Stimulated activated CD8-positive, alpha-beta memory T cell treated with anti-CD3 and anti-CD28 coated beads, Interleukin-7, amount 100 ng/mL, for 4 hours (primary cell): ENCODE measurements at places on chromosomes 2 and 18.

DNA sequence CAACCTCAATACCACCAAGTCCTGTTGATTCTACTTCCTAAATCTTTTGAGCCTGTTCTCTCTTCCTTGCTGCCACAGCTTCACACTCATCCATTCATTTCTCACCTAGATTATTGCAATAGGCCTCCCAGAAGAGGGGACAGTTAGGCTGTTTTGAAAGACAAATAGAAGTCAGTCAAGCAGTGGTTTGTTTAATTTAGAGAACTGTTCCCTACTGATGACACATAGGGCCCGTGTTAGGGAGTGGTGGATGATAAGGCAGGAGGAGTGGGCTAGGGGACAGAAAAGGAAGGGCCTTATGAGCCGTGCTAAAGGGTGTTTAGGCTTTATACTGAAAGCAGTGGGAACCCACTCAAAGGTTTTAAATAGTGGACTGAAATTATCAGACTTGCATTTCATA lies 59.6 kb upstream of the ZFP36L2 start:
- DNase-seq, result no peak

GRCh38 chr2:235541838-235542549 lies 48.2 kb downstream of the AGAP1 start:
- DNase-seq, result no peak

GRCh38 chr2:71640489-71640888 lies 187.1 kb downstream of the DYSF start:
- DNase-seq, result no peak

GRCh38 chr2:136770384-136770783 lies 5.0 kb downstream of the THSD7B start:
- DNase-seq, result no peak

GRCh38 chr2:8819194-8819593 lies 18.2 kb downstream of the KIDINS220 start:
- DNase-seq, result no peak

DNA sequence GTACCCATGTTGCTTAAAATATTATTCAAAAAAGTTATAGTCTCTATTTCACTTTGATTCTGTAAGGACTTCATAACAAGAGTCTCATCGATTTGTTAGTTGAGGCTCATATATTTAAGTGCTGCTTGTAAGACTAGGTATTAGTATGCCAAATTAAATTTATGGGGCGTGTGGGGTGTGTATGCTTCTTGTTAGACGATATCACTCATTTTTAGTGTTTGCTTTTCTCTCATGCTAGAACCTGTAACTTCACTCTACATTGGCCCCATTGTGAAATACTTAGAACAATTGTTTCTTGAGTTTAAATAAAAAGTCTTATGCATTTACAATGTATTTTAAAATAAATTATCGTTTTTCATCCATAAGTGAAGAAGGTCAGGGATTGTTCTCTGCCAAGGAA lies 63.6 kb downstream of the CTNNA2 start:
- DNase-seq, result no peak

DNA sequence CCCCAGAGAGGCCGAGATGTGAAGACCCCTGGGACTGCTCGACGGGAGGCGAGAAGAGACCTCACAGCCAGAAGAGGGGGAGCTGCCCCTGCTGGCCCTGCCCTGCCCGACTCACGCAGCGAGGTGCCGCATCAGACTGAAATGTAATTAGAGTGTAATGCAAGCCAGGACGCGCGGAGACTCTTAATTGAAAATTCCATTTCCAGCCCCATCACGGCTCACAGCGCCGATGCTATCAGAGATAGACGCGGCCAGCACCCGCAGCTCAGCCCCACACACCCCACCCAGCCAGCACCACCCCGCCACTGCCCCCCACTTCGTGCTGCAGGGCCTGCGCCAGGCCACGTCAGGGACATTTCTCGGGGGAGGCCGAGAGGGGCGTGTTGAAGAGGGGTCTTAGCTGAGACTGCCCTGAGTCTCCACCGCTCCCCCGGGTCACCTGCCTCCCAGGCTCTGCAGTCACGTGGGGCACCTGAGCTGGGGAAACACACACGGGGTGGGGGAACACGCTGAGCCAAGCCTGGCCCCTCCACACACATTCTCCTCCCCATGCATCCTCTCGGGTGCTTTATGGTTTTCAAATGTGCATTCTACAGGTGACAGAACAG lies 78.1 kb downstream of the TEX51 start:
- DNase-seq, result no peak

DNA sequence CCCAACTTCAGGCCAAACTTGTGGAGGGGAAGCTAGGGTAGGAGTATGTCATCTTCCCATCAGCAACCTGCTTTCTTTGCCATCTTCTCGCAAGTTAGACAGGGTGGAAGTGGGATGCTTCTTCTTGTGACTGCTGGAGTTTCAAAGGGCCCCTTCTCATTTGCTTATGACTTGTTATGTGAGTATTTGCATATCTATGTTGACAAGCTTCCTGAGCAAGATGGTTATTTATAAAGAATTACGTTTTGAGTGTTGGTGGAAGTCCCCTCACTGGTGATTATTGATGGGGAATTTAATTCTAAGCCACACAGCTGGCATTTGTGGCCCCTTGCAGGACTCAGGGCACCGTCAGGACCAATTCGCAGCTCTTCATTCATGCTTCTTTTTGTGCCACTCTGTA lies 791.0 kb downstream of the LRRTM4 start:
- DNase-seq, result no peak

DNA sequence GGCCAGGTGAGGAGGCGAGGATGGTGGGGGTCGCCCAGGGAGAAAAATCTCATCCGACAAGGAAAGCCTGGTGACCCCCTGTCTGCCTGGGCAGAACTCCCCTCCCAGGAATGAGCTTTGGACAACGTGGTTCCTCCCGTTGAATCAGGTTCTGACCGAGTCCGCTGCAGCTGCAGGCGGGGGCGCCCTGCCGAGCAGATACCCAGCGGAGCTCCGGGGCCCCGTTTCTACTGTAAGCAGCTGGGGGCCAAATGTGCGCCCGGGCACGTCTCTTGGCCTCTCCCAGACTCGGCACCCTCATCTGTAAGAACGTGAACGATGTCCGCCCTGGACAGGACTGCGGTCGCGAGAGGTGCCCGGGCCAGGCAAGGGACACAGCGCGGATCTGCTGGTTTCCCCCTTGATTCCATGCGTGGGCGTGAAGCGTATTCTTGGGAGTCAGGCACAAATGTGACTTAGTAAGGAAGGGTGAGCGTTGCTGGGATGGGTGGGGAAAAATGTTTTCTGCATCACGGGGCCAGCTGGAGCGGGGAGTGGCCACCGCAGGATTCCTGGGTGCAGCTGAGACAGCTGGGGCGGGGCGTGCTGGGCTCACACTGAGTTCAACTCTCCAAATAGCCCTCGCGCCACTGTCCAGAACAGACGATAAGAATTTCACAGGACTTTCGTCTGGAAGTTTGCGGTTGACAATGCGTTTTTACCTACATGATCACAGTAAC lies 20.2 kb upstream of the TUBB6 start:
- DNase-seq, result no peak

DNA sequence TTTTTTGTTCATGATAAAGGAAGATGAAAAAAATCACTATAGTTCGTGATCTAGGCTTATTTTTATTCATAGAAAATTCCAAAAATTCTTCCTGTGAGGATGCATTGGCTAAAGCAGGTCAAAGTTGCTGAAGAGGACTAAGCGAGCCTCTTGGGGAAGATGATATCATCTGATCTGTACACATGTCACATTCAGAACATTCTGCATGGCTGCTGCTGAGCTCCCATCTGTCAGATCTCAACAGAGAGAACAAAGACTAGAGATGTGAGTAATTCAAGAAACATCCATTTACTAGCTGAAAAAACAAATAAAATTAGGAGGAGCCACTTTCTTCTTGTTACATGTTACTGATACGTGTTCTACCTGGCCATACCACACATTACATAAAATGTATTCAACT lies 518.6 kb upstream of the FSIP2 start:
- DNase-seq, result no peak

GRCh38 chr2:208511016-208511415 lies 104.4 kb downstream of the PTH2R start:
- no peak for DNase-seq

DNA sequence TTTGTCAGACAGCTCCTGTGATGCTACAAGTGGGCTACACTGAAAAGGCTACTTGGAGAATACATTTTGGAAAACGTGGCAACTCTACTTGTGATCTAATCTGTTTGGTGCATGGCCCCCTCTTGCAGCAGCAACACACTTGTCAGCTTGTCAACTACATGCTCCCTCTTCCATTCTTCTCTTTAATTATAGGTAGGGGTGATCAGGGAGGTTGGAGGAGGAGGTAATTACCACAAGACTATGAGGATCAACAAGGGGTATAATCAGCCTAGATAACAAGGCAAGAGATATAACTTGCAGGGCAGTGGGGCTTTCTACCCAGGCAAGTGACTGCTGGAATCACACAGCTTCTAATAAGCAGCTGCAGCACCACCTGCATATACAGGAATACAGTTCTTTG lies 104.9 kb downstream of the ACVR1 start:
- no peak for DNase-seq

DNA sequence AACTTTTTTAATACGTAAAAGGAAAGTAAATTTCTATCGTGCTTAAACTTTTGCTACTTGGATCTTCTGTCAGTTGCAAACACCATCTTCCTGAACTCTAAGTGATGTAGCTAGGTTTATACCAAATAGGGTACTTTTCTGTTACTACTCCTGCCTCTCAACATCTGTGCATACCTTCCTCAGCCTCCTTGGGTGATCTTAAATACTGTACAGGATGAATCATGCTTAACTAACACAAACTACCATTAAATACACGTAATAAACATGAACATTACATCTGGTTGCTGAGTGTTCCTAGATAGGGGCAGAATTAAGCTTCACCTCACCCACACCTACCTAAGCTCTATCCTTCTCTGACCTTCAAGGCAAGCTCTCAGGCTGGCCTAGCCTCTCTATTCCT lies 398.0 kb downstream of the TXNL1 start:
- no peak for DNase-seq

- DNase-seq, result no peak
These were observed 26.4 kb downstream of the NAPG start for GRCh38 chr18:10552226-10552625.

GRCh38 chr18:75378376-75379315 lies 48.9 kb downstream of the SMIM21 start:
- DNase-seq, result no peak

DNA sequence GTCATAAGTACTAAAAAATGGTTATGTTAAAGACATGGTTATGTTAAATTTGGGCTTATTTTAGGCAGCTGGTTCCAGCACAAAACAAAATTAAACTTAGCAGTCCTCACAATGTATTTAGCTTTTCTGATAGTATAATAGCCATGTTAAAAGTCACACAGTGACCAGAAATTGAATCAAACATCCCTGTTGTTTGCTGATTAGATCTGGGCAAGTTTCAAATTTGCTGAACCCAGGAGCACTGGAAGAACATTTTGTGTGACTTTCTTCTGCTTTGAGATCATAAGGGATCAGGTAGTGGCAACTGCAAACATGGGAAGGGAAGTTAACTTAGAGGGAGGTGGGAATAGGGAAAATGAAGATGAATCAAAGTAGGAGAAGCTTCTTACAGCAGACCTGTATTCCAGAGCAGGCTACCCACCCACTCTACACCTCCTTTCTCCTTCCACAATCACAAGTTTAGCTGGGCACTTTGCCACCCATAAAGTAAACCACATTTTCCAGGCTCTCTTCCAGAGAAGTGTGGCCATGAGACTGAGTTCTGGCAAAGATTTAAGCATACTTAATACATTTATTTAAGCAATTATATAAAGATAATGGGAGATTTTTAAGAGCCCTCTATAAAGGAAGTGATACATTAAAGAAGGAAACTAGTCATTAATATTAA lies 616.1 kb upstream of the LRATD1 start:
- DNase-seq, result no peak

GRCh38 chr2:2234398-2235195 lies 96.5 kb downstream of the MYT1L start:
- DNase-seq, result no peak

- DNase-seq, result no peak
These were observed 120.8 kb upstream of the CAB39 start for GRCh38 chr2:230591850-230592249.

GRCh38 chr2:137156221-137156844 lies 391.0 kb downstream of the THSD7B start:
- DNase-seq, result no peak

GRCh38 chr2:30757749-30758148 lies 49.5 kb downstream of the CAPN13 start:
- no peak for DNase-seq

DNA sequence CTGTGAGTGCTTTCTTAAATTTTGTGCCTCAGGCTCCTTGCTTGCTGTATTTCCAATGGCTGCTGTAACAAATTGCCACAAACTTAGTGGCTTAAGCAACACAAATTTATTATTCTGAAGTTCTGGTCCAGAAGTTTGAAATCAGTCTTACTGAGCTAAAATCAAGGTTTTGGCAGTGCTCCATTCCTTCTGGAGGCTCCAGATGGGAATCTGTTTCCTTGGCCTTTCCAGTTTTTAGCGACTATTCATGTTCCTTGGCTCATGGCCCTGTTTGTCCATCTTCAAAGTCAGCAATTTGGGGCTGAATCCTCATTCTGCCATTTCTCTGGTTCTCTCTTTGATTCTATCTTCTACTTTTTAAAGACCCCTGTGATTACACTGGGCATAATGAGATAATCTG lies 31.8 kb downstream of the STRADB start:
- DNase-seq, result no peak

- no peak for DNase-seq
These were observed 71.5 kb upstream of the TTC39C start for GRCh38 chr18:23943104-23943503.

DNA sequence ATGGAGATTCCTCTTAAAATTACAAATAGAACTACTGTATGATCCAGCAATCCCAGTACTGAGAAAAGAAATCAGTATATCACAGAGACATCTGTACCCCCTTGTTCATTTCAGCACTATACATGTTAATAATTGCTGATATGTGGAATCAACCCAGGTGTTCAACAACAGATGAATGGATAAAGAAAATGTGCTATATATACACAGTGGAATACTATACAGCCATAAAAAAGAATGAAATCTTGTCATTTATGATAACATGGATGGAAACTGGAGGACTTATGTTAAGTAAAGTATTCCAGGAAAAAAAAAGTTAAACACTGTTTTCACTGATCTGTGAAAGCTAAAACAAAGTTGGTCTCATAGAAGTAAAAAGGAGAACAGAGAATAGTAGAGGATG lies 124.7 kb downstream of the TAF4B start:
- DNase-seq, result no peak

GRCh38 chr2:46970334-46971288 lies 55.0 kb upstream of the MCFD2 start:
- DNase-seq, result no peak

GRCh38 chr2:183456177-183456576 lies 331.9 kb downstream of the NUP35 start:
- no peak for DNase-seq

- no peak for DNase-seq
These were observed 4.0 kb upstream of the LYG2 start for GRCh38 chr2:99259465-99259864.

DNA sequence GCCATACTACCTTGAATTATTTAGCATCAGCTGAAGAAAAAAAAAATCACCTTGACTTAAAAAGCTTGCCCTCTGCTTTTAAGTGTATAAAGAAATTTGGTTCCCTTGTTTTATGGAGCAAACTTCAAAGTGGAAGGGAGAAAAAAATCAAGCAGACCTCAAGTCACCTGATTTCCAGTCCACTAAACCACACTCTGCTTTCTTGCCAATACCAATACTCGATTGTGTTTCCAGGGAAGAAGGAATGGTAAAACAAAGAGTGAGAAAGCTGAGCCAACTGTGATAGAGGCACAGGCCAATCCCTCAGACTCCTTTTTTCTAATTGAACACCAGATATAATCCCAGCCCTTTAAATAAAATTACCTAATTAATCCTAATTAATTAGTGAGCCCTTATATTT lies 587.3 kb downstream of the ARHGAP15 start:
- no peak for DNase-seq

- DNase-seq, result no peak
These were observed 117.0 kb downstream of the MGAT5 start for GRCh38 chr2:134370655-134371445.
